Ovary (tissue), 10 donors: ENCODE measurements at places on chromosomes 6 and 20. TPM values are rescaled to one million over a fixed set of nuclear protein-coding genes. Genes with fewer than 3 reads are reported as not detected.

CRISP3 gene
- total RNA-seq = 45.5 TPM

MCCD1 gene
- not detected for total RNA-seq

BHLHE23 gene
- not detected for total RNA-seq

GRCh38 chr20:1968964-1969363 is 24.9 kb downstream of the PDYN start:
- no peak overlapping the region for H3K27ac ChIP-seq
- no peak overlapping the region for H3K4me3 ChIP-seq
- H3K36me3 ChIP-seq = no peaks in the 10 kb centered on the region
- H3K27me3 ChIP-seq = no peaks in the 10 kb centered on the region
- no peaks in the 10 kb centered on the region for H3K4me1 ChIP-seq

GRCh38 chr6:7532232-7532631 is 9.2 kb upstream of the DSP start:
- H3K4me3 ChIP-seq = no peak overlapping the region
- H3K27ac ChIP-seq = no peak overlapping the region

- H3K27ac ChIP-seq = no peak overlapping the region
- no peak for DNase-seq
- no peaks in the 10 kb centered on the region for H3K4me1 ChIP-seq
These were observed 65.6 kb downstream of the ZNF292 start for GRCh38 chr6:87220997-87221396.
